ENCODE measurements at places on chromosomes 3 and 15.

DNA sequence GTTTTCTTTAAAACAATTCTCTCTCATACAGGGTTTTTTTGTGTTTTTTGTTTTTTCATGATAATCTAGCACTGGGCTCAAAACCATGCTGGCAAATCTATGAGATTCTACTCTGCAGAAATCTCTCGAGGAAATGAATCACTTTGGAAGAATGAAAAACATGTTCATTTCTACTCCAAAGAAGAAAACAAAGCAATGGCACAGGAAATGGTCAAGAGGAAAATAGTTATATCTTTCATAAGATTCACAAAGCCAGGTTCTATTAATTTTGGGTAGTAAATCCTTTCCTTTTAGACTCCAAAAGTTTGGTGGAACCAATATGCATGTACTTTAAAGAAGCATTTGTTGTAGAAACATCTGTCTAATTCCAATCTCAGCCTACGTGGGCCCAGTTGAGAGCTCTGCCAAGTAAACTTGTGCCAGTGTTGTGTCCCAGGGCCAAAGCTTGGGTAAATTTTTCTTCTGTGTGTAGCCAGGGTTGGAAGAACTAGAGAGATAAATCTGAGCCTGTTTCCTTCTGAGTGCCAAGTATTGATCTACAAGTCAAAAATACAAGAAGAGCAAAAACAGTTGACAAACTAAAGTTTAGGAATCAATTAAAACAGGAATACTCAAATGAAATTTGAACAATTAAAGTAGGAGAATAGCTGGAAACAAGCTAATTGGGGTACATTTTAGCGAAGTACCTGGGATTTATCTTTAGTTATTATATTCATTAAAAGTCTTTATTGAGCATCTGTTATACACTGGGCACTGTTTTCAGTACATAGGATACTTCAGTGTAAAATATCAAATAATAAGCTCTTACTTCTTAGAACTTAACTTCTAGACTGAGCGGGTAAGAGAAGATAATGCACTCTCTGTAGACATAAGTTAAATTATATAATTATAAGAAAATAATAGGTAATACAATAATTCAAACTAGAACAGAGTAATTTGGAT is 657.5 kb upstream of the NECTIN3 start:
- DNase-seq = peak; percentile 70

DNA sequence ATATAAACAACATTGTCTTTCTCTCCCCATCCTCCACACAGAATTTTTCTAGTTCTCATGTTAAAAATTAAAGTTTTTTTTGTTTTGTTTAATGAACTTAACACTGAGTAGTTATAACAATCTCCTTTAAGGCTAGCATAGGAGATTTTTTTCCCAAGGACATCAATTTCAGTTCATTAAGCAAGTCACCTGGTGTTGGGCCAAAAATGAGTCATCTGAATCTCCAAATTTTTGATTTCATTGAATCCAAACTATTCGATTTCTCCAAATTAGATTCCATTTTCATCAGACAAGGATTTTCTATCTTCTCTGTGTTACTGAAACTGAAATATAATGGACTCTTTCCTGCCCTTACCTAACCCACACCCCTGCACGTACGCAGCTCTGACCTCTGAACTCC is 631.4 kb upstream of the MDFIC2 start:
- peak; percentile 6 for DNase-seq

DNA sequence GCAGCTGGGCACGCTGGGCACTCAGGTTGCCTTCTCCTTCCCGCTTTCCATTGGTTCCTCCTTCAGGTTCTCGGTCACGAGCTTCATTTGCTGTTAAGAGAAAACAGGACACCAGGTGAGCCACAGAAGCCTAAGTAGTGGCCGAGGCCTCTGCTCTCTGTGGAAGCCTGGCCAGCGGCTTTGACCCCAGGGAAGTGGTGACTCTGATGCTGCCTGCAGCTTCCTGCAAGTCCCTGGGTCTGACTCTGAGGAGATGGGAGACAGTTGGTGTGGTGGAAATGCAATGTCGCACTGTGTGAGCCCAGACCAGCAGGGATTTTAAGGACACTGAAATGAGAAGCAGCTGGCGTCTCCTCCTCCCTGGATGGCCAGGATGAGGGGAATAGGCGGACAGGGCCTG is 80.5 kb downstream of the SNRK start:
- DNase-seq = no peak

DNA sequence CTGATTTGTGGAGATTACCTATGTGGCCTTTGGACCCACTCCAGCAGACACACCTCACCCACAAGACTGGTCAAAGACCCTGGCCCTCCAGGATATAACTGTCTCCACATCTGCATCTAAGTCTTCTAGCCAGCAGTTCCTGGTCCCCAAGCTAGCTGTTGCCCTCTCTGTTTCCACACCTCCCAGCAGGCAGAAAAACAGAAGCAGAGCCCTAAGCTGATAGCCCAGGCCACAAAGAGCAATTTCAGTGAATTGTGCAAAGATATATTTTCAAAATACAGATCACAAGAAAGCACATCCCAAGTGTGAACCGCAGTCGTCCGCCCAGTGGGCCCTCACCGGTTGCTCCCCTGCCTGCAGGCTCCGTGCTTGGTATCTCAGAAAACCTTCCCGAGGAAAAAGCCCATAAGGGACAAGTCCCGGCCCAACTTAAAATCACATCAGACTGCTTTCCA is 2.6 kb downstream of the TNIK start:
- DNase-seq = no peak

- DNase-seq = peak; percentile 44
Observed at GRCh38 chr15:89912674-89913396, at the start of gene ARPIN. Gene ARPIN, minus strand, starts transcription at chr15:89912952. Its CDS starts 117 bp downstream, at chr15:89912835.
